ENCODE measurements at places on chromosomes 2 and 18.

DNA sequence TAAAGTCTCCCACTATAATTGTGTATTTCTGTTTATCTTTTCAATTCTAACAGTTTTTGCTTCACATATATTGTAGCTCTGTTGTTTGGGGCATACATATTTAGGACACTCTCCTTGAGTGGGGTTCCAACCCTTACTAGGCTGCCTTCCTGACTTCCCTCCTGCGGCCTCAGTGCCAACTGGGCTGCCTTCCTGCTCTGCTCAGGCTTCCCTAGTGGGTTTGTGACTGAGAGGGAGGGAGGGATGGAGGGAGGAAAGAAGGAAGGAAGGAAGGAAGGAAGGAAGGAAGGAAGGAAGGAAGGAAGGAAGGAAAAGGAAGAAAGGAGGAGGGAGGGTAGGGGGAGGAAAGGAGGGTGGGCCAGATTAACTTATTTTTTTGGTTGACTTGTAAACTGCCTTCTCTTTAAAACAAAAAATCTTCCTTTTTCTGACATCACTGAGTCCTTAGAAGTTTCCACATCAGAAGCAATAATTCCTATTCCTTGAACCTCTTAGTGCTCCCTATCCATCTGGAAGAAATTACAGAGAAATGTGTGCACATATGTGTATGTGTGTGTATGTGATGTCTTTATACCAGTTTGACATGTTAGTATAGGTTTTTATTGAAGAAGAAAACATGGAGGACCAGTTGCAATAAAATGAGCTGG lies 145.4 kb upstream of the PGAP1 start:
- DNase-seq: no peak

DNA sequence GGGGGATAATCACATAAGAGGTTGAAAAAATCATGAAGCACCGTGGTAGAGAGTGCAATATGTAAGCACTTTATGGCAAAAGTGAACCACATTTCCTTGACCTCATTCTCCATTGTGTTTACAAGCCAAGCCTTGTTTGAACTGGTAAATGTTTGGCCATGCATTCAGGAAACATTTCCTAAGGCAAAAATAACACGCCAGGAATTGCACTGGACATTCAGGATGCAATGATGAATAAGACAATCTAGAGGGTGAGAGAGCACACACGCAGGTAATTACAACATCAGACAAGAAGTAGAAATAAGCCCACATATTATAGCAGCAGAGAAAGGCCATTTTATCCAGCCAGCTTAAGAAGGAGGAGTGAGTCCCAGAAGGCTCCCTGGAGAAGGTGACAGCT lies 218.0 kb upstream of the OSR1 start:
- no peak for DNase-seq

DNA sequence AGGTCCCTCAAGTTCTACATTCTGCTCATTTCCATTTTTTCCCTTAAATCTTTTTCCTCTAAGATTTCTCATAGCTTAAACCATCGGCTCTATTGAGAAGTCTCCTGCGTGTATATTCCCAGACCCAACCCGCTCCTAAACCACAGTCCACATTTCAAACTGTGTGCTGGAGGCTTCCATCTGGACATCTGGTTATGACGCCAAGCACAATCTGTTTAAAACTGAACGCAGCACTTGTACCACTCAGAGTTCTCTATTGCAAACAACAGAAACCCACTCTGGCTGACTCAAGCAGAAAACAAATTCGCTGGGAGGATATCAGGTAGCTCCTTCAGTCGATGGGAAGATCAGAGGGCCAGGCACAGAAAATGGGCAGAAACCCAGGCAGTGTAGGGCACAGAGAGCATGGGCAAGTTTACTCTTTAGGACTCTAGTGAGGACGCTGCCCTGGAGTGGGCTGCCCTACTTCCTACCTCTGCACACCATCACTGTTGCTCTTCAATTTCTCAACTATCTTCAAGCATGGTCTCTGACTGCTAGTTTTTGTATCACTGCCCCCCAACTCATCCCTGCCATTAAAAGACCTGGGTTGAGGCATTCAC lies 5.6 kb upstream of the EML4 start:
- no peak for DNase-seq

- no peak for DNase-seq
Observed at GRCh38 chr2:136126421-136126926, 8.5 kb upstream of the CXCR4 start.

DNA sequence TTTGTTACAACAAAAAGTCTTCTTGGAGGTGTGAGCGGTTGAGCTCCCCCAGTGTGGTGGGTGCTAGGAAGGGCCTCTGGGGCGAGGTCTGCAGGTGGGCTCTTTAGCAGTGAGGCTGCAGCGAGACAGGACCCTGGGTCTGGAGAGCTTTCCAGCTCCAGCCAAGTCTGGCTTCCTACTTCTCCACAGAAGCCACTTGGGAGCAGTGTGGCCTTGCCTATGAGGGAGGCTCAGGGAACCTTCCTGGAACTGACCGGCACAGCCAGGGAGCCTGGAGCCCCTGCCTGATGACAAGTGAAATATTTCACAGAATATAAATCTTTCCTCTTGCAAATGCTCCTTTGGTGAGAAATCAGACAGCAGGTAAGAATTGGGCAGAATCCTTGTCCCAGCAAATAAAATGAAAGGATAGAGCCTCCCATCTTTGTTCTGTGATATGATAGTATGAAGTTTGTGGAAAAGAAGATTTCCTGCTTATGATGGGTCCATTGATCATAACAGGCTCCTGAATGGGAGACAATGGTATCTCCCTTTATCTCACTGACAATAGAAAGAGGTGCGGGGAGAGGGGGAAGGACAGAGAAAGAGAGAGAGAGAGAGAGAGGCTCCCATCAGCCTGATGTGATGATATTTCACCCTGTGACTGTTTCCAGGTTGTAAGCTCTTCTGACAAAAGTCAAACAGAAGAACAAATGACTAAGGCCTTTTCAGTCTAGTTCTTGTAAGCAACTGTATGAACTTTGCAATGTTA lies 289.8 kb upstream of the SPRED2 start:
- no peak for DNase-seq

GRCh38 chr18:35460736-35461161 lies 37.0 kb downstream of the INO80C start:
- no peak for DNase-seq
